Cardiac muscle cell (in vitro differentiated cells and primary cell): ENCODE measurements at places on chromosomes 1 and 21.
A peak's percentile ranks its signal among the peaks of the same experiment; 100 is the strongest.

GRCh38 chr1:205936846-205937586 lies 6.2 kb downstream of the SLC26A9 start:
- no peak for DNase-seq

GRCh38 chr1:64195081-64195395 lies 8.4 kb upstream of the UBE2U start:
- DNase-seq, result no peak

DNA sequence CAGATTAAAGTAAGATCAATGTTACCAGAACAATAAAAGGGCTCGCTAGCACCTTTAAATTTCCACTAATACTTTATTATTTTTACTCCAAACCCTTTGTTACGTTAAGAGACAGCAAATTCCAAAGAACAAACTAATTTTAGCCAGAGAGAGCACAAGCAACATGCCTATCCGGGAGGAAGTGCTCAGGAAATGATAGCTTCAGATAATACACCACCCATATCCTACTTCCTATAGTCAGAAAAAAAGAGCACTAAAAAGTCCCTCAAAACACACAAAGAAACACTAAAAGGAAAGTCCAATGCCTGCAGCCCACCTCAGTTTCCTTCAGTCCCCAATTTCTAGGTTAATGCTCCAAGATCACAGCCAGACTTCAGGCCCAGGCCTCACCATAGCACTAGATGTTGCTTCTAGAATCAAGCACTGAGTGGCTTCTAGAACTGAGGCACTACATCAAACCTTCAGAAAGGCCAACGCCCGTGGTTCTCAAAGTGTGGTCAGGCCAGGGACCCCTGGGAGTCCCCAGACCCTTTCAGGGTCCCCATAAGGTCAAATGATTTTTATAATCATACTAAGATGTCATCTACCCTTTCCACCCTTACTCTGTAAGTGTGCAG lies 142.6 kb downstream of the PSMG1 start:
- DNase-seq, result no peak

DNA sequence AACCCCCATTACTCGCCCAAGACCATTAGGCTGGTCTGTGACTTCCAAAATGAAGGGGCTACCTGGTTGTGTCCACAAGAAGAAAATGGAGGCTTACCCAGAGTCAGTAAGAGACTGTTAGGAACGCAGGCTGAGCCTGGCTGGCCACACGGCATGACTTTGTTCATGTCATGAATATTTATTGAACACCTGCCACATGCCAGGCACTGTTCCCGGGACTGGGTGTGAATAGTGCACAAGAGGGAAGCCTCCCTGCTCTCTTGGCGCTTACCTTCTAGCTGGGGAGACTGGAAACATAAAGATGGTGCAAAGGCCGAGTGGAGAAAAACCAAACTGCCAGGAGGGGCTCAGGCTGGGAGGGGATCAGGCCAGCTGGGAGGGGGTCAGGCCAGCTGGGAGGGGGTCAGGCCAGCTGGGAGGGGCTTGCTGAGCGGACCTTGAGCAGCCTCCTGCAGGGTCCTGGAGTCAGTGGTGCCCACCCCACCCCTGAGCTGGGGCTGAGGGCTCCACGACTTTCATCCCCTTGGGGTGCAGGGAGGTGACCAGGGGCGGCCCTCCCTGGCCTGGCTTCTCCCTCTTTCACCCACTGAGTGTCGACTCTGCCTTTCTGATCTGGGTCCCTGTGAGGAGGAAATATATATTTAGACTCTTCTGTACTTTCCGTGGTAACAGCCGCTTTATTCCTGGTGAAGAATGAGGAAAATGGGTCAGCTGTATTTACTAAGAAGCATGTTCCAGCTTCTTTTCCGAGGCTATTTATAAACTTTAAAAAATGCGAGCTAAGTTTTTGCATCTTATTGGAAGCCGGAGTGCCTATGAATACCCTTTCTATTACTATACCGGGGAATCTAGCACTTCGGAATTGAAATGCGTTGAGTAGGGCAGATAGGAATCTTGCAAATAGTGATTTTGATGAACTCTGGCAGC lies 139.0 kb downstream of the CAMTA1 start:
- no peak for DNase-seq

DNA sequence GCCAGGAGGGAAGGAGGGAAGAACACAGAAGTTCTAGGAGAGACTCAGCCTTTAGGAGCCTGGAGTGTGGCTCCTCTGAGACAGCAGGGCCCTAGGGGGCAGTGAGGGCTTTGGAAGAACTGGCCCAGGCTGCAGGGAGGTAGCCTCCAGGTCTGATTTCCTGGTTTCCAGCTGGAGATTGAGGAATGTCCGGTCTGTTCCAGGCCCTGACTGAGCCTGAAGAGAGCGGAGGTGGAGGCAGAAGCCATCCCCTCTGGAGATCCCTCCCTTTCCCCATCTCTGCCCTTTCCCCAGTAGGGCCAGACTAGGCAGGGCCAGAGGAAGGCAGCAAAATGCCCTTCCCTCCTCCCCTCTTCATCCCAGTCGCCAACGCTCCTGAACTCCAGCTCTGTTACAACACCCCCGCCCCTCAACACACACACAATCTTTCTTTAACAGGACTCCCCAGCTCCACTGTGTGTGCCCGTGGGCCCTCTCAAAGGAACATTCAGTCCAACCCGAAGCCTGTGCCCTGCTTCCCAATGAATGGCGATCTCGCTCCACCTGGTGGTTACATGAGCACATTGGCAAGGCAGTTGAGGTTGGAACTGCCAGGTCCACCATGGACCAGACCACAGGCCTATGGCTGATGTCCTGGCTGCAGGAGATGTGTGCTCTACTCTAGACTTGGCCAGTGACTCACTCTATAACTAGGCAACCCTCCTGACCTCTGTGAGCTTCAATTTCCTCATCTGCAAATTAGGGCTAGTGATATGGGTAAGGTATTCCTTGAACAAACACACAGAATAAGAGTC lies 32.0 kb downstream of the MAP7D1 start:
- peak; percentile 91 for DNase-seq

DNA sequence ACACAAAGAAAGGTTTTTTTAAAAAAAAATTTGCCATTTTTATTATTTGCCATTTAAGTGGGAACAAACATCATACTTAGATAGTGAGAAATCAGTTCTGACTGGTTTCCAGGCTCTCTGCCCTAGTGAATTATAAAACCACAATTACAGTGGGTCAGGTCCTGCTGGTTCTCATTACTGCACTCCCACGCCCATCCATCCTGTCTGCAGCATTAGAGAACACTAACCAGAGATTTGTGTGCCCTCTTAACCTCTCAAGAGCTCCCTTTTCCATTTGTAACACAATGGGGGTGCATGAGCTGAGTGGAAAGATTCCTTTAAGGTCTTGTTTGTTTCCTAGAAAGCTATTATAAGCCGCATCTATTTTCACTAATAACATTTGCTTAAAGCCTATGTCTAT lies 489.3 kb downstream of the AMY1C start:
- peak; percentile 92 for DNase-seq

DNA sequence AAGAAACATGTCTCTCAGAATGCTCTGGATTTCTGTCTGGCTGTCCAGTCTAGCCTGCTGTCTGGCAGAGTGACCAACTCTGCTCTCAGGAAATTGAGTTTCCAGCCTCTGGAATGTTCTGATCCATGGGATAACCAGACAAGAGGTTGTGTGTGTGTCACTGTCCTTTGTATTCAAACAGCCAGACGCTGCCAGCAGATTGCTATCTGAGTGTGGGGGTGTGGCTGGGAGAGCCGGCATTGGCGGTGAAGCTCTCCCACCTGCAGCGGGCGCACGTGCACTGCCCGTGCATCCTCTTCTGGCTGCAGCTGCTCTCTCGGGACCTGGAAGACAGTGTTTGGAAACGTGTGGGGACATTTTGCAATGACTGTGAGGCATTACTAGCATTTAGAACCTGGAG lies 26.1 kb downstream of the PKP1 start:
- DNase-seq, result peak; percentile 67

DNA sequence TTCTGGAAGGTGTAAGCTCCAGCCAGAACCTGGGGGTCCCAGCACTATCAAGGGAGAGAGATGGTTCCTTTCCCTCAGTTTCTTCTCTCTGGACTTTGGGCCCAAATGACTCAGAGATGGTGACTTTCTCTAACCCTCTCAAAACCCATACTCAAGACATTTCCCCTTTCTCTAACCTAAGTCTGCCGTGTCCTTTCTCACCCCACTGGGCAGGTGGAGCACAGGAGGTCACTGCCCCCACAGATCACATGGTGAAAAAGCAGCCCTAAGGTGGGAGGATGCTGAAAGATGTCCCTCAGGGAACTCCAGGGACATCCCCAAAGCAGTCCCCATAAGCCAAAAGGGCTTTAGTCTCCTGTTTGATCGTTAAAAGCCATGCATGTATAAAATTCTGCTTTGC lies 173.7 kb downstream of the HIVEP3 start:
- DNase-seq, result no peak

DNA sequence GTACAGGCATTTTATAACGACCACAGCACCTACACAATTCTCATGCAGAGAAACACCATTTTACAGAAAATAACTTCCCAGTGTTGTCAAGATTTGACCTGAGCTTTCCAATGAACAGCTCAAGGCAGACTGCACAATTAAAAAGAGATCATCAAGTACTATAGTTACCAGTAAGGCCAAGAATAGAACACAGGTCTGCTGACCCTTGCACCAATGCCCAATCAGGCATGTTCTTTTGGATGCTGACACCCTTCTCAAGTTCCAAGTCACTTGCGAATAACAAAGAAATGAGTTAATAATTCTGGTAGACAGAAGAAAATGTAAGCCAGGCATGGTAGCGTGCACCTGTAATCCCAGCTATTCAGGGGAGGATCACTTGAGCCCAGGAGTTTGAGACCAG lies 101.9 kb downstream of the SLC45A1 start:
- no peak for DNase-seq

- DNase-seq, result no peak
Observed at GRCh38 chr1:166350490-166350889, 183.7 kb upstream of the FAM78B start.

- DNase-seq, result no peak
Observed at GRCh38 chr1:19310061-19310460, 1.9 kb downstream of the AKR7A2 start.

DNA sequence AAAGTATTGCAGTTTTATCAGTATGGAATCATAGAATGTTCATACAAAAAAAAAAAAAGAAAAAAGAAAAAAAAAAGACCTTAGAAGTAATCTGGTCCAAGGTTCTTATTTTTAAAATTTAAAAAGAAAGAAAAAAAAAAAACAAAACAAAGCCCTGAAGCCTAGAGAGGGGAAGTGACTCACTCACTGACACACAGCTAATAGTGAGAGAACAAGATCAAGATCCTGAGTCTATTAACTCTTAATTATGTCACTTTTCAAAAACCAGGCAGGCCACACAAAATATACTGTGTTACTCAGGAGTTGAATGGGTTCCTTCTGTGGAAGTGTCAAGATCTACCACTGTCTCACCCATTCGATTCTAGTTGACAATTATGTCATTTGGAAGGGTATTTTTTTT lies 433.9 kb upstream of the DAB1 start:
- DNase-seq, result no peak

GRCh38 chr1:169681140-169681539 lies 30.3 kb downstream of the SELL start:
- no peak for DNase-seq

DNA sequence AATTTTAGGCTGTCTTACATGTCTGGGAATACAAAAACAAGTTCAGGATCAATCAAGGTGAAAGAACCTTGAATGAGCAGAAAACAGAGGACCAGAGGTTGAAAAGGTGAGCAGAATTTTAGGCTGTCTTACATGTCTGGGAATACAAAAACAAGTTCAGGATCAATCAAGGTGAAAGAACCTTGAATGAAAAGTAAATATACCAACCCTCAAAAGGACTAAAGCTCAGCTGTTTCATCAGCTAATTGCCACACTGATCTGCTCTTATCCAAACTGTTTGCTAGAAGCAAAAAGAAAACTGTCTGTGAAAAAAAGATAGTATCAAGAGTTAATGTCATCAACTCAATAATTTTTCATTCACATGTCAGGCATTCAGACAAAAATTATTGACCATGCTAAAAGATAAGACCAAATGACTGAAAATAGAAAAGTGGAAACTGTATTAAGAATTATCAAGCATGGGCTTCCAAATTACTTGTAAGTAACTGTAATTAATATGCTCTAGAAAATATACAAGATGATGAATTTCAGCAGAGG lies 69.2 kb downstream of the LTN1 start:
- DNase-seq, result no peak

GRCh38 chr1:232856541-232856940 lies 51.3 kb downstream of the MAP10 start:
- DNase-seq, result no peak

DNA sequence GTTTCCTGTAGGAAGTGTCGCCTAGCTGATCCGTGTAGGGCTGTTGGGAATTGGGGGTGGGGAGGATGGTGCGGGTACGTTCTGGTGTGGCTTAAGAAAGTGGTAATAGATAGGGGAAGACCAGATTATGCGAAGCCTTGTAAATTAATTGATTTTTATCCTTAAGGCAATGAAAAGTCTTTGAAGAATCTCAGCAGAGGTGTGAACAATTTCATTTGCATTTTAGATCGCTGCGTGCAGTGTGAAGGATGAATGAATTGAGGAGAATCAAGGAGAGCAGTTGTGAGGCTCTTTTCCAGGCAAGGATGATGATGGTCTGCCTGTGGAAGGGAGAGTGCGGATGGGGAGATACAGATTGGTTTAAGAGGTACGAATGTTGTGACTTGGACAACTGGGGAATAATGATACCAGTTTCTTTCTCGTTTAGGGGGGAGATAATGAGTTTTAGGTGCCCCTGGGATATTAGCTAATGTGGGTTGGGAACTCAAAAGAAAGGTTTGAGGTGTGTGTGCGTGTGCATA lies 813 bp upstream of the DEDD start:
- DNase-seq, result no peak

GRCh38 chr1:21522525-21523038 lies 13.4 kb downstream of the ALPL start:
- DNase-seq, result no peak

DNA sequence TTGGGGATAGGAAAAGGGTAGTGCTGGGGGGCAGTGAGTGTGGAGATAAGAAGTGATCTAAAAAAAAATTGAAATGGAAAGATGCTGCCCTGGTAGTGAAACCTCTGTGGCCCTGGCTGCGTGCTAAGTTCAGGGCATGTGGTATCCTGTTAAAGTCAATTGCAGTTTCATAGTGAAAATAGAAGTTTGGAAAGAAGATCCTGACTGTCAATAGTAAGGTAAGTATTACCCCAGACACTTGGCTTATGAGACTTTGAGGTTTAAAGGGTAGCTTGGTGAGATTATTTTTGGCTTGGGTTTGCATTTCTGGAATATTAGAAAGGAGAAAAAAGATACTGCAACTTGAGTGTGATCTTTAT lies 6.8 kb downstream of the ARID1A start:
- DNase-seq, result no peak

GRCh38 chr1:205170532-205171269 lies 40.8 kb downstream of the DSTYK start:
- no peak for DNase-seq
